ENCODE measurements at places on chromosomes 5 and 9.

DNA sequence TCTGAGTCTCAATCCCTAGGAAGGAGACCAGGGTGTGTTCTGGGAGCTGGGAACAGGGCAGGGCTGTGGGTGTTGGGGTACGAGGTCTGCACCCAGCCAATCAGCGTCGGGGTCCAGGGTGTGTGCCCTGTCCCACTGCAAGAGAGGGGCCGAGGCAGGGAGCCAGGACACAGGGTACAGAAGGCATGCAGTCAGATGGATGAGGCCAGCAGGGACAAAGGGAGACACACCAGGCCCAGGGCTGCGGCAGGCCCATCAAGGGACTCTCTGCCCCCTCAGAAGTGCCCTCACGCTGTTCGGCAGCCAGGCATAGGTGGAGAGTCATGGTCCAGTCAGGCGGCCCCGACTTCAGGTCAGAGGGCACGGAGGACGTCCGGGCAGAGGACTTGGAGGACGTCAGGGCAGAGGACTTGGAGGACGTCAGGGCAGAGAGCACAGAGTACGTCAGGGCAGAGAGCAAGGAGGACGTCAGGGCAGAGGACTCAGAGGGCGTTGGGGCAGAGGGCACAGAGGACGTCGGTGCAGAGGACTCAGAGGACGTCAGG, 28.8 kb upstream of the ADAMTS2 start:
- DNase-seq = no peak

DNA sequence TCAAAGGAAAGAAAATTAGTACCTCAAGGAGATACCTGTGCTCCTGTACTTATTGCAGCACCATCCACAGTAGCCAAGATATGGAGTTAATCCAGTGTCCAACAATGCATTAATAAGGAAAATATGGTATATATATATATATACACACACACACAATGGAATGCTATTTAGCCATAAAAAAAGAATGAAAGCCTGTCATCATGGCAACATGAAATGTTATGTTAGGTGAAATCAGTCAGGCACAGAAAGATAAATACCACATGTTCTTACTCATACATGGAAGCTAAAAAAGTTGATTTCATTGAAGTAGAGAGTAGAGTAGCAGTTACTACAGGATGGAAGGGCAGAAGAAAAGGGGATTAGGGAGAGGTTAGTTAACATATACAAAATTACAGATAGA, 601.5 kb downstream of the ANXA1 start:
- no peak for DNase-seq

DNA sequence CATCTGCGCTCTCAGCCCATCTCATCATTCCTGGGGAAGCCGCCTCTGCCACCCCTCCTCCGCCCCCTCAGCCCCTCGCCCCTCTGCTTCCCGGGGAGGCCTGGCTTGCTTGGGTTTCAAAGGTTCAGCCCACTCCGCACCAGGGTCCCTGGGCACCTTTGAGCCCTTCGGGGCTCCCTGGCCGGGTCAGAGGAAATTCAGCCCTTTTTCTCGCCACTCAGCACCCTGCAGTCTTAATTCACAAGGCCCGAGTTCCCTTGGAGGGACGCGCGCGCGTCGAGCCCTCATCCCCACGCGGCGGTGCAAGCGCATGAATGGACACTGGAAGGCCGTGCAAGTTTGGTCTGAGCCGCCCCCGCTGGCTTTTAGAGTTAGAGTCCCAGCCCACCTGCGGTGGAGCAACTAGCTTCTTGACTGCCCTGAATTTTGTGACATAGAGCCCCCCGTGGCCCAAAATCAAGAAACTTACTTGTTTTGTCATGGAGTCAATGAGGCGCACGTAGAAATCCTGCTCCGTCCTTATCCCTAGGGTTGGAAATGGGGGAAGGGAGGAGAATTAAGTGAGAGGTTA, 4.5 kb downstream of the EBF1 start:
- no peak for DNase-seq

DNA sequence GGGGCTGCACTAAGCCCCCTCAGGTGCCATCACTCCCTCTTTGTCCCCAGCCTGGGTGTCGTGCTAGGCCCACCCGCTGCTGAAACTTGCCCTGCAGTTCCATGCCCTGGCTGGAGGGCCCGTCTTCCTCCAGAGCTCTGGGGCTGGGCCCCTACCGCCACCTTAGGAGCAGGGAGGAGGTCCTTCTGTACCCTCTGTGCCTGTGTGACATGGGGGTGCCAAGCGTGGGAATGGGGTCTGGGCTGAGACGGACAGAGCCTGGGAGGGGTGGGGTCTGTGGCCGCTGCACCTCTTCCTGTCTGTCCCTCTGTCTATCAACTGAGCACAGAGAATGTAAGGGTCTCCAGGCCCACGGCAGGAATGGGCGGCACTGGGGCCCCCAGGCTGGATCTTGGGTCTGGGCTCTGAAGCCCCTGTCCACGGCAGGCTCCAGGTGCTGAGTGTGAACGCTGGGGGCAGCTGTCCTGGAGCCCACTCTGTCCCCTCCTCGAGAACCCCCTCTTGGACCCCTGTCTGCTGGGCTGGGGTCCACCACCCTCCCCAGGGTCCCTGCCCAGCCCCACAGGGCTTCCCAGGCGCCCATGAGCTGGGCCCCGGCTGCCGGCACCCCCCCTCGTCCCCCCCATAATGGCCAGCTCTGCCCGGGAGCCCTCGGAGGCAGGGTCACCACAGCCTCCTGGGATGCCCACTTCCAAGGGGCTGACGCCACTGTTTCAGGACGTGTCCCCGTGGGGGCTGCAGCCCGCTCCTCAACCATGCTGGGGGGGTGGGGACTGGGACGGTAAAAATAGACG, 15.8 kb upstream of the NRARP start:
- no peak for DNase-seq

- no peak for DNase-seq
These were observed 54.3 kb upstream of the ZSWIM6 start for GRCh38 chr5:61277781-61278180.

- DNase-seq = no peak
These were observed 47.7 kb downstream of the SH3TC2 start for GRCh38 chr5:149015126-149015525.

GRCh38 chr9:19701991-19702390, 86.8 kb downstream of the SLC24A2 start:
- no peak for DNase-seq

DNA sequence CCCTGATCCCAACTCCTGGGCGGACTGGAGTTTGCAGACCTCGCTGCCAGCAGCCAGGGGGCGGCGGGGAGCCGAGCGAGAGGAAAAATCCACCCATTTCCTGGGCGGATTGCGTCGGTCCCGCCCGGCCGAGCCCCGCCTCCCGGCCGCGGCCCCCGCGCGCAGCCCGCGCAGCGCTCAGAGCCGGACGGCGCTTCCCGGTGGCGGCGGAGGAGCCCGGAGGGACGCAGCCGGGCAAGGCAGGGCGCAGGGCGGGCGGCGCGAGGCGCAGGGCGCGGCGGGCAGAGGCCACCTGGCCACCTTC, at the start of gene OLFM1:
Gene OLFM1, plus strand, starts transcription at position 180 of the 304 bp plus-strand sequence. CDS start 322 bp downstream, outside the sequence.
- no peak for DNase-seq

DNA sequence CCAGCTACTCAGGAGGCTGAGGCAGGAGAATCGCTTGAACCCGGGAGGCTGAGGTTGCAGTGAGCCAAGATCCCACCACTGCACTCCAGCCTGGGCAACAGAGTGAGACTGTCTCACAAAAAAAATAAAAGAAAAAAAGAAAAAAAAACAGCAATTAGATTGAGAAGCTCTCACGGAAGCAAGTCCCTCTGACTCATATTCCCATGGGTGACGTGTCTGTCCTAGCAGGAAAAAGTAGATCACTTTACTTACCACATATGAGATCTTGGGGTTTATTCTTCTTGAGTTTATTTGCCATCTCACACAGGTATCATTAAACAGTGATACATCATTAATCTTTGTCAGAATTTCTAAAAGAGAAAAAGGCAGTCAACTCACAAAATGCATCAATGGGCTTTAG, 62.6 kb downstream of the SUSD1 start:
- DNase-seq = no peak

DNA sequence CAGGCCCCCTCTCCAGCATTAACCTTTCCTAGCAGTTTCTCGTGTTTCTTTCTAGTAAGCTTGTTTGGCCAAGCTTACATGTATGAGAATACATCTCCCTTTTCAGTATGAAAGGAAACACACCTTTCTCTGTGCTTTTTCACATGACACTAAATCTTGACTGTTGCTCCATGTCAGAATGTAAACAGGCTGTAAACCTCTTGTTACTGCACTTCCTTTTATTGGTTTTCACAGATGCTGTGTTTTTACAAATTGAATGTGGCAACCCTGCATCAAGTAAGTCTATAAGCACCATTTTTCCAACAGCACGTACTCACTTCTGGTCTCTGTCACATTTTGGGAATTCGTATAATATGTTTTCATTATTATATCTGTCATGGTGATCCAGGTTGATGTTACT, 2.2 kb upstream of the CANX start:
- DNase-seq = no peak

DNA sequence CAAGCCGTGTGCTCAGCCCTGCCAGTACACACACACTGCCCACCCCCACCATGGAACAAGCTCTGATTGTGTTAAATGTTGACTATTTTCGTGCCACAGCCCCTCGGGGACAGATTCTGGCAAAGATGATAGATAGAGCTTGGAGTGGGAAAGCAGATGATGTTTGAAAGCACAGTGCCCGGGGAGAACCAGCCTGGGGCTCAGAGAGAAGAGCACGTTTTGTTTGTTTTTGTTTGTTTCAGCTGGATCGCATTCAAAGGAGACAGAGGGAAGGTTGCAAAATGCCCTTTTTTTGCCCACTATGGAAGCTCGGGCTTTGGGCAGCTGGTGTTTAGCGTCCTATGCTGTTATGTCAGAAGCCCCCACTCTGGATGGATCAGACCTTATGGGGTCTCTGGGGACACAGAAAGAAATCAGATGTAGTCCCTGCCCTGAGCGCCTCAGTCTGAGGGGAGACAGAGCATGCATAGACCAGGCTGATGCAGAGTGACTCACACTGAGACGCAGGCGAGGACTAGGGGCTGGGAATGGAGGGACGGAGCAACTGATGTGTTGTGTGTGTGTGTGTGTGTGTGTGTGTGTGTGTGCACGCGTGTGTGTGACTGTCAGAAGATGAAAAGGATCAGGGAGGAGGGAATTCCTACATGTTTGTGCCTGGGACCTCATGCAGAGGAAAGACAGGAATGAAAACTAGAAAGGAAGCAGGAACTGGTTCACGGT, 229.7 kb downstream of the MELK start:
- DNase-seq = no peak

- no peak for DNase-seq
These were observed 37.5 kb downstream of the ACTBL2 start for GRCh38 chr5:57445006-57445704.

GRCh38 chr9:104911032-104911607, 16.8 kb downstream of the ABCA1 start:
- DNase-seq = no peak

DNA sequence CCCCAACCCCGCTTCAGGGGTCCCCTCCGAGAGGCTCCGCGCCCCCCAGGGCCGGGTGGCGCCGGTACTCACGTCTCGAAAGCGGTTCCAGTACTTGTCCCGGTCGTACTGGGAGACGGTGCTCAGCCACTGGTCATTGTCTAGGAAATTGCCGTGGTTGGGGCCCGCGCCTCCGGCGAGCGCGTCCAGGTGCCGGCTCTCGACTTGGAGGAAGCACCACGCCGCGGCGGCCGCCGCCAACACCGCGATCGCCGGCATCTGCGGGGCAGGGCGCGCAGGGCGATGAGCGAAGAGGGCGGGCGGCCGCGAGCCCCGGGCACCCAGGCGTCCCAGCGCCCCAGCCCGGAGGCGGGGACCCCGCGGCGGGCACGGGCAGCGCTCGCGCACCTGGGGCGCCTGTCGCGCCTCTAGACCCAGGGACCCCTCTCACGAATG, 808 bp downstream of the SPOCK1 start:
- DNase-seq = no peak

- no peak for DNase-seq
These were observed 28.8 kb downstream of the MLLT3 start for GRCh38 chr9:20593537-20593936.

GRCh38 chr5:112312295-112313275, 106.5 kb downstream of the EPB41L4A start:
- no peak for DNase-seq

DNA sequence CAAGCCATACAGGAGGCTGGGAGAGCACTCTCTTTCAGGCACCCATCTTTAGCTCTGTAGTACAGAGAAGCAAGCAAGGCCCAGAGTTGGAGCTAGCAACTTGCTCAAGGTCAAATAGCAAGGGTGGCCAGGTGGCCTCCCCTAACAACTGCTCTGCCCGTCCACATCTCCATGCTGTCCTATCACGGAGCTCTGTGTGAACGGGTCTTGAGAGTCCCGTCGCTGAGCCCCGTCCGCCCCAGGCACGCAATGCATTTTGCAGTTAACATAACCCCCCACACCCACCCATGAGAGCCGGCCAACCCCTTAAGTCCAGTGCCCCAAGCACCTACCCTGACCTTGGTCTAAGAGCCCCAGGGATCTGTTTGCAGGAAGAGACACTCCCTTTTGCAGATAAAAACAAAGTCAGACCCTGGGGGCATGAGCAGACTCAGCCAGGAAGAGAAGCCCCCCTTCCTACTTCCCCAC, 1.5 kb downstream of the RNF44 start:
- DNase-seq = no peak

- no peak for DNase-seq
These were observed 32.4 kb downstream of the IRF1 start for GRCh38 chr5:132458226-132458560.

- DNase-seq = no peak
These were observed 53.2 kb upstream of the SHISAL2B start for GRCh38 chr5:64637144-64637543.

DNA sequence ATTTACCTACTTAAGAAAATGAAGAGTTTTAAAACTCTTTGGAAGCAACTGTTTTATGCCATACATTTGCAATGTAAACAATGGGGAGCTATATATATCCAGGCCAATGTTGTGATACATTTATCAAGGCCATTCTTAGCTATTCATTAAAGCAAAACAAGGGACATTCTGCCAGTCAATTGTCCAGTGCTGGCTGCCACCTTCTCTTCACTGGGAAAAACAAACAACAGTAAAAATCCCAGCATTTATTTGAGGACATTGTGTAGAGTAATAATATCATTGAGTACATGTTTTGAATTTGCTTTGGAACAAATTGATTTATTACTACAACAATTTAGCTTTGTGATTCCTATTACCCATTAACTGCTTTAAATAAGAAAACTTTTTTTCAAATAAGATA, 1107.4 kb downstream of the DTWD2 start:
- DNase-seq = no peak

DNA sequence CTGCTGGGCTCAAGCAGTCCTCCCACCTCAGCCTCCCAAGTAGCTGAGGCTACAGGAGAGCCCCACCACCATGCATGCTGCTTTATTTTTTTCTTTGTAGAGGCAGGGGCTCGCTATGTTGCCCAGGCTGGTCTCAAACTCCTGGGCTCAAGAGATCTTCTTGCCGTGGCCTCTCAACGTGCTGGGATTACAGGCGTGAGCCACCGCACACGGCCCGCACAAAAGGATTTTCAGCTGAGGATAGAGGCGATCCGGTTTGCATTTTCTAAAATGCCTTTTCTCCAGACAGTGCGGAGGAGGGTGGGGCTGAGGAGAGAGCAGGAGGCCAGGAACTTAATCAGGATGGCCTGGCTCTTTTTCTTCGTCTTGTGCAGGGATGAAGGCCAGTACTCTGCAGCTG, 6.9 kb downstream of the HRH2 start:
- DNase-seq = no peak

- no peak for DNase-seq
These were observed 18.8 kb upstream of the FCN1 start for GRCh38 chr9:134936346-134937163.

- DNase-seq = no peak
These were observed 141.0 kb downstream of the OLFM1 start for GRCh38 chr9:135228345-135228982.
